ENCODE measurements at places on chromosomes 5 and 9. TPM values are rescaled to one million over a fixed set of nuclear protein-coding genes. Genes with fewer than 3 reads are reported as not detected.

BTNL9 gene
- polyA plus RNA-seq, result 18.7 TPM

PLCXD3 gene
- 6.6 TPM for polyA plus RNA-seq

MCC gene
- 4.6 TPM for polyA plus RNA-seq

CEP72 gene
- 5.9 TPM for polyA plus RNA-seq

HEXB gene
- polyA plus RNA-seq, result 23.1 TPM

HACD4 gene
- polyA plus RNA-seq, result not detected

IL5 gene
- not detected for polyA plus RNA-seq

PCDHB11 gene
- 3.7 TPM for polyA plus RNA-seq

CAMSAP1 gene
- polyA plus RNA-seq, result 88.2 TPM

EIF4EBP3 gene
- polyA plus RNA-seq, result not detected

PCDHA1 gene
- not detected for polyA plus RNA-seq

MYMK gene
- polyA plus RNA-seq, result not detected

IPPK gene
- polyA plus RNA-seq, result 36.0 TPM

HAPLN1 gene
- polyA plus RNA-seq, result 0.10 TPM

IL4 gene
- polyA plus RNA-seq, result not detected

KCNIP1 gene
- polyA plus RNA-seq, result 13.8 TPM

ENTPD8 gene
- not detected for polyA plus RNA-seq

PTGES gene
- 1.2 TPM for polyA plus RNA-seq

GTF3C5 gene
- 103 TPM for polyA plus RNA-seq
